ENCODE measurements at places on chromosomes 12 and 14. TPM values are rescaled to one million over a fixed set of nuclear protein-coding genes. Genes with fewer than 3 reads are reported as not detected.

DNA sequence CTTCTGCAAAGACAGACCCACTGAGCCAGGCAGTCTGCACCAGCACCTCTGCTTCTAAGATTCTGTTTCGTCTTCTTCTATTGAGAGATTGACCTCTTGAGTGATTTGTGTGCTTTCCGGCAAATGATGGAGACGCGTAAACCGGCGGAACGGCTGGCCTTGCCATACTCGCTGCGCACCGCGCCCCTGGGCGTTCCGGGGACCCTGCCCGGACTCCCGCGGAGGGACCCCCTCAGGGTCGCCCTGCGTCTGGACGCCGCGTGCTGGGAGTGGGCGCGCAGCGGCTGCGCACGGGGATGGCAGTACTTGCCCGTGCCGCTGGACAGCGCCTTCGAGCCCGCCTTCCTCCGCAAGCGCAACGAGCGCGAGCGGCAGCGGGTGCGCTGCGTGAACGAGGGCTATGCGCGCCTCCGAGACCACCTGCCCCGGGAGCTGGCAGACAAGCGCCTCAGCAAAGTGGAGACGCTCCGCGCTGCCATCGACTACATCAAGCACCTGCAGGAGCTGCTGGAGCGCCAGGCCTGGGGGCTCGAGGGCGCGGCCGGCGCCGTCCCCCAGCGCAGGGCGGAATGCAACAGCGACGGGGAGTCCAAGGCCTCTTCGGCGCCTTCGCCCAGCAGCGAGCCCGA, 703 bp downstream of the ASCL4 start:
- no peak for DNase-seq

DNA sequence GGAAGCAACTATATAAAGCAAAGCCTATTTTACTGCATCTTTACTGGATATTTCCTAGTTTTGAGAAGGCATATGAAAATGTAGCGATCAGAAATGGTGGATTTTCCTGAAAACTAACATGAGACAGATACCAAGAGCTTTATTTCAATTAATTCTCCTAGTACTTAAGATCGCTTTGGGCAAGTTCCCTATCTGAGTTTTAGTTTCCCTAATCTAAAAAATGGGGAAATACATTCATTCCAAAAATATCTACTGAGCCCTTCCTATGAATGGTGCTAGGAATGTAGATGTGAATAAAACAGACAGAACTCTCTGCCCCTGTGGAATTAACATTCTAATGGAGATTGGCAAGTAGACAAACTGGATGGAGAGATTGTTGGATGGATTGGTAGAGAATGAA, 8.4 kb downstream of the CATSPERB start:
- no peak for DNase-seq

DNA sequence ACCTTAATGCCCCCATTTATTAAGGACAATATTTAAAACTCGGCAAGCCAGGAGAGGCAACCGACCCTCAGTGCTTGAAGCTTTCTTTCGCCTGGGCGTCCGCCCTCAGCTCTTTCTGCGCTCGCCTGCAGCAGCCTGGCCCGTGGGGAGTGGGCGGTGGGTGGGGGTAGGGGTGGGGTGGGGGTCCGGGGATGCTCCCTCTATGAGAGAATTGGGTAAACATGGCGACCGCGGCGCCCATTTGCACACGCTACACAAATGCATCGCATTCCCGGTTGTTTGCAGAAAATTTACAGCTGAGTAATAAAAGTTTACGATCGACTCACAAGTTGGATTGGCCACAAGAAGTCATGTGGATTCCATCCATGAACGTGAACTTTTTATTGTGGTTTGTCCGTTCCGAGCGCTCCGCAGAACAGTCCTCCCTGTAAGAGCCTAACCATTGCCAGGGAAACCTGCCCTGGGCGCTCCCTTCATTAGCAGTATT, 7.7 kb downstream of the HOXC8 start:
- no peak for DNase-seq

DNA sequence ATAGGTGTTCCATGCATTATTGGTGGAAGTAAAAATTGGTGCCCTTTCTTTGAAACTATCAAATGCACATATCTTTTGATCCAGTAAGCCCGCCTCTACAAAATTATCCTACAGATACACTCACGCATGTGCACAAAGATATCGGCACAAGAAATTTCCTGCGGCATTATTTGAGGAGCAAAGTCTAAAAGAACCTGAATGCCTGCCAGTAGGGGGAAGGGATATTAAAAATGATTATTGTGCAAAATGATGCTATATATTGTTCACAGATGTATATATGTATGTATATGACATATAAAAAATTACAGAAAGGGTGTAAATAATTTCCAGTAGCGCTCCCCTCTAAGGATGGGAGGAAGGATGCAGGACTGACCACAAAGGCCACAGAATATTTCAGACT, 24.7 kb upstream of the ADIPOR2 start:
- no peak for DNase-seq

GRCh38 chr12:18139989-18140596, 50.1 kb upstream of the RERGL start:
- peak; percentile 20 for DNase-seq

- no peak for DNase-seq
Observed at GRCh38 chr12:51080136-51080535, 3.3 kb downstream of the CSRNP2 start.

- DNase-seq = no peak
Observed at GRCh38 chr12:131752451-131752850, 41.6 kb downstream of the SFSWAP start.

DNA sequence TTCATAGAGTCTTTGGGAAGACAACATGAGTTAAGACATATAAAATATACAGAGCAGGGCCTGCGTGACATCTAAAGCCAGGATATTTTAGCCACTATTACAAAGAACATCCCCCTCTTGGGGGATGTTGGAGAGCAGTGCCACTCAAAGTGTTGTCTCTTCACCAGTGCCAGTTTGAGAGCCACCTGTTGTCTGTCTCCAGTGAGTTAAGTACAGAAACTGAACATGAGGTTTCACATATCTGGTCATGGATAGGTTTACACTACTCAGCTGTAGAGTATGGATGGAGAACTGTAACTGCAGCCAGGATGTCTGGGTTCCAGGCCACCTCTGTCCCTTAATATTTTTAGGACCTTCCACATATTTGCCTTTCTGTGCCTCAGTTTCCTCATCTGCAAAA, 39.1 kb downstream of the RNFT2 start:
- no peak for DNase-seq

DNA sequence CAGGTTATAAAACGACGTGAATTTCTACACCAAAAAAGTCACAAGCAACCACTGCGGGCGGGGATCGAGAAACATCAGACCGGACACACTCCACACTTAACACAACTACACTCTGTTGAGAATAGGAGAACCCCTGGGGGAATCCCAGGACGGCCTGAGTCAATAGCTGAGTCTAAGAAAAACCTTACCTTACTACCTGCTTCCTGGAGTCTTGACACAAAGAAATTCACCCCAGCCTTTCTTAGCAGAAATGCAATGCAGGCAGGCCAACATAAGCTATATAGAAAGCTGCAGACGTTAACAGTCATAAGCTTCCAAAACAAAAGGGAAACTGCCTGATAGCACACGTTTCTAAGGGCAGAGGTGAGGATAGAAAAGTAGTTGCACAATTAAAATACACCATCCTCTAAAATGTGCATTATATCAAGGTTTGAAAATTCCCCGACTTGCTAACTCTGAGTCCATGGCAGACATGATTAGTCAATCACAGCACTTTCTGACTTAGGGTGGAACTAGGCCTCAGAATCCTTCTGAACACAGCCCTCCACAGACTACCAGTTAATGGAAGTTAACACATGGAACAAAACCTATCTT, 68.0 kb downstream of the CCDC88C start:
- DNase-seq = no peak

DNA sequence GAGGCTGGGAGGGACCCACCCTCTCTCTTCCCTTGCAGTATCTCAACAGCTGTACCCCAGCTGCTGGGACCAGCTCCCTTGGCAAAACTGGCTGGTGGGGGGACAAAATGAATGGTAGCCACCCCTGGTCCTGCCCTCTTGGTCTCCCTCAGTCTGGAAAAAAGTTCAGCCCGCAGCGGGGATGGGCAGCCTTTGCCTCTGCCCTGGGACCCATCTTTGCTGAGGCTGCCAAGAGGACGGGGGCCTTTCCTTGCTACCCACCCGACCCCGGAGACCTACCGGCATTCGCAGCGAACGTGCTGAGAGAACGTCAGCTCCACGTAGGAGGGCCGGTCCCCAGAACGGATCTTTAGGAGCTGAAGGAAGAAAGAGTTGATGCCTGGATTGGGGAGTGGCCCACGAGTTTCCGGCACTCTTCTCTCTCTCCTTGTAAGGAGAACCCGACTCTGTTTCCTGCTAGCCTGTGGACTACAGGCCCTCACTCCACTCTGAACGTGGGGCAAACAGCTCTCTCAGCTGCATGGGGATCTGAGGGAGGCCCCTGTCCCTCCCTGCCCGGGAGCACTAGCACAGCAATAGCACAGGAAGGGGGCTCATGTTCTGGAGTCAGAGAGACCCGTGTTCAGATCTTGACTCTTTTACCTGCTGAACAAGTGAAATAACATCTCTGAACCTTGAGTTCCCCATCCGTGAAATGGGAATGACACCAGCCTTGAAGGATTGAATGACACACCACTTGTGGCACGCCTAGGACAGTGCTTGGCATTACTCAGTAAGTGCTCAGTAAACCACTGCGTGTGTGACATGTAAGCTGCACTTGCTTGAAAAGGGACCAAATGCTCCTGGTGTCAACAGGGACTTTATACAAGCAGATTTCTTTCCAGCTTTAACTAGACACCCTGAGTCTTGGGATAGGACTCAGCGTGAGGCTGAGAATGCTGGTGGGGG, 6.9 kb downstream of the PGF start:
- DNase-seq = no peak

DNA sequence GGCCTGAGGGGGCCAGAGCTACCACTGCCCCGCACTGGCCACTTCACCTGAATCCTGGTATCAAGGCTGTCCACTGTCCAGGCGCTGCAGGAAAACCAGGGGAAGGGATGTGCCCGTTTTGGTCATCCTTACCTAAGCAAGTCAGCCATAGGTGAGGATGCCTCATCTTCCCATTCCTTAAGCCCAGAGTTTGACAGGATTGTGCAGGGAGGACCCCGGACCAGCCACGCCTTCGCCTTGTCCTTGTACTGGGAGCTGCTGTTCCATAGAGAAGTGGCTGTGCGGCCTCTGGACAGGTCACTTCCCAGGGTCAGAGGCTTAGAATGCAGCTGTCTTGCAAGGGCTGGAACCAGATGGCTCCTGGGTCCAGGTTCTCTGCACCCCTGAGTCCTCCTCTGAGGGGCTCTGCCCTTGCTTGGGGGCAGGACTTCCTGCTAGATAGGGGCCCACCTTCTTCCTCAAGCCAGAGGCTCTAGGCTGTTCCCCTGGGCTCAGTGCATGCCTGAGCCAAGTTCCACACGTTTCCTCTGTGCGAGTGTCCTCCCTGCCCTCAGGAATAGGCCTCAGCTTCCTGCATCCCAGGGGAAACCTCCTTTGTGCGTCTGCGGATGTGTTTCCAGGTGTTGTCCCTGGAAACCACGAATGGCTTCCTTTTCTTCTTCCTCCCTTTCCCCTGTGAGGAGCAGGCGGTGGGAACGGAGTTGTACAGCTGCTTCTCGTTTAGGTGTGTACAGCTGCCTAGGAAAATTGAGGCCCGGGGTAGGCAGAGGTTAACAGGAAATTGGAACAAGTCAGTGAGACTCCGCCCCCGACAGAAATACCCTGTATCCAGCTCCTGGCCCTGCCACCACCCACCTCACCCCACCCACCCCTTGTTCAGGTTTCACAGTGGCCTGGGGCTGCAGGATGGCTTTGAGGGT, 54.3 kb upstream of the RIN3 start:
- DNase-seq = no peak

- DNase-seq = no peak
Observed at GRCh38 chr12:57838594-57839302, 7.8 kb downstream of the CTDSP2 start.

GRCh38 chr14:24327303-24327702, 7.6 kb downstream of the ADCY4 start:
- DNase-seq = no peak

DNA sequence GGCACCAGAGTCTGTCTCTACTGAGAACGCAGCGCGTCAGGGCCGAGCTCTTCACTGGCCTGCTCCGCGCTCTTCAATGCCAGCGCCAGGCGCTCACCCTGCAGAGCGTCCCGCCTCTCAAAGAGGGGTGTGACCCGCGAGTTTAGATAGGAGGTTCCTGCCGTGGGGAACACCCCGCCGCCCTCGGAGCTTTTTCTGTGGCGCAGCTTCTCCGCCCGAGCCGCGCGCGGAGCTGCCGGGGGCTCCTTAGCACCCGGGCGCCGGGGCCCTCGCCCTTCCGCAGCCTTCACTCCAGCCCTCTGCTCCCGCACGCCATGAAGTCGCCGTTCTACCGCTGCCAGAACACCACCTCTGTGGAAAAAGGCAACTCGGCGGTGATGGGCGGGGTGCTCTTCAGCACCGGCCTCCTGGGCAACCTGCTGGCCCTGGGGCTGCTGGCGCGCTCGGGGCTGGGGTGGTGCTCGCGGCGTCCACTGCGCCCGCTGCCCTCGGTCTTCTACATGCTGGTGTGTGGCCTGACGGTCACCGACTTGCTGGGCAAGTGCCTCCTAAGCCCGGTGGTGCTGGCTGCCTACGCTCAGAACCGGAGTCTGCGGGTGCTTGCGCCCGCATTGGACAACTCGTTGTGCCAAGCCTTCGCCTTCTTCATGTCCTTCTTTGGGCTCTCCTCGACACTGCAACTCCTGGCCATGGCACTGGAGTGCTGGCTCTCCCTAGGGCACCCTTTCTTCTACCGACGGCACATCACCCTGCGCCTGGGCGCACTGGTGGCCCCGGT, at the start of gene PTGDR:
Gene PTGDR (plus strand): TSS at position 198 of the 778 bp plus-strand sequence. CDS start 117 bp downstream, at position 315.
- DNase-seq = no peak

- DNase-seq = no peak
Observed at GRCh38 chr14:64640839-64641238, 63.4 kb upstream of the PLEKHG3 start.

- peak; percentile 47 for DNase-seq
Observed at GRCh38 chr12:3342051-3342450, 149.0 kb upstream of the PRMT8 start.

- no peak for DNase-seq
Observed at GRCh38 chr14:54350203-54350602, 46.6 kb upstream of the CDKN3 start.

GRCh38 chr12:95784286-95784685, 6.3 kb downstream of the NTN4 start:
- DNase-seq = no peak

DNA sequence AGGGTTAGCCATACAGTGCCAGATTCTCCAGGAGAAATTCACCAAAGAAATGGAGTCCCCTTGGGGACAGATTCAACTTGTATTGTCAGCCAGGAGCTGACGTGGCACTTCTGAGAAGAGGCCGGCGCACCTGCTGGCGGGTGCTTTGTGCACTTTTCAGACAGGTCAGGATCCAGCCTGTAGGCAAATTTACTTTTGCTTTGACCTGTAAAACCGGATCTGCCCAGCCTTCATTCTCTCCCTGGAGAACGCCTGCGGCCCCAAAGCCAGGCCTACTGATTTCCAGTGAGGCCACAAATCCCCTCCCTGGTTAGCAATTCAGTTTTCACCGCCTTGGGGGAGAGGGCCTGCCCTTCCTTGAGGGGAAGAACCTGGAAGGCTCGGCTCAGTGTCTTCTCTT, 17.4 kb downstream of the P2RX4 start:
- DNase-seq = no peak

- DNase-seq = peak; percentile 60
Observed at GRCh38 chr14:50559990-50560930, at the start of gene ATL1. TSS of gene ATL1 (plus strand) at chr14:50560145. CDS start at chr14:50560266, 121 bp downstream.

NANOG gene
- polyA plus RNA-seq = not detected

TMBIM4 gene
- polyA plus RNA-seq = 148 TPM

TTC6 gene
- polyA plus RNA-seq = 0.25 TPM

DPY19L2 gene
- polyA plus RNA-seq = 37.8 TPM

PPP1R36 gene
- 1.2 TPM for polyA plus RNA-seq

CLEC6A gene
- polyA plus RNA-seq = 0.11 TPM

MYF5 gene
- not detected for polyA plus RNA-seq

POLR3B gene
- polyA plus RNA-seq = 15.0 TPM

CLMN gene
- 21.1 TPM for polyA plus RNA-seq

NGB gene
- polyA plus RNA-seq = not detected

KLRC3 gene
- polyA plus RNA-seq = 0.10 TPM

DEPDC4 gene
- polyA plus RNA-seq = 5.9 TPM
